ENCODE measurements at places on chromosomes 5 and 9. TPM values are rescaled to one million over a fixed set of nuclear protein-coding genes. Genes with fewer than 3 reads are reported as not detected.

- H3K36me3 ChIP-seq: no peaks in the 10 kb centered on the region
- no peak overlapping the region for H3K27ac ChIP-seq
- no peaks in the 10 kb centered on the region for H3K4me1 ChIP-seq
- H3K27me3 ChIP-seq: no peaks in the 10 kb centered on the region
- no peak overlapping the region for H3K4me3 ChIP-seq
Observed at GRCh38 chr9:108727580-108728111, 128.1 kb downstream of the ACTL7B start.

- H3K36me3 ChIP-seq: no peaks in the 10 kb centered on the region
- no peak overlapping the region for H3K4me3 ChIP-seq
- H3K27me3 ChIP-seq: no peaks in the 10 kb centered on the region
- peaks cover 5% of the 10 kb centered on the region for H3K4me1 ChIP-seq
Observed at GRCh38 chr9:27408001-27408400, 111.1 kb upstream of the EQTN start.

- peaks cover 37% of the 10 kb centered on the region for H3K36me3 ChIP-seq
- peaks cover 17% of the 10 kb centered on the region for H3K4me1 ChIP-seq
- peak within 1 kb of the TSS; percentile 77 for H3K27ac ChIP-seq
- peak within 1 kb of the TSS; percentile 79 for H3K4me3 ChIP-seq
Observed at GRCh38 chr5:141650851-141651727, at the start of gene FCHSD1. Gene FCHSD1, minus strand, starts transcription at chr5:141651418. Its CDS starts 50 bp downstream, at chr5:141651368.

GRCh38 chr5:151071848-151072629, 8.8 kb downstream of the TNIP1 start:
- peak overlapping the region; percentile 4 for H3K4me3 ChIP-seq
- no peak for DNase-seq
- no peaks in the 10 kb centered on the region for H3K27me3 ChIP-seq
- peaks cover 89% of the 10 kb centered on the region for H3K4me1 ChIP-seq

- H3K4me3 ChIP-seq: no peak overlapping the region
- H3K4me1 ChIP-seq: peaks cover under 1% of the 10 kb centered on the region
- DNase-seq: peak; percentile 24
- no peaks in the 10 kb centered on the region for H3K27me3 ChIP-seq
- peaks cover 67% of the 10 kb centered on the region for H3K36me3 ChIP-seq
Observed at GRCh38 chr9:121784731-121785411, 133.4 kb downstream of the DAB2IP start.

GRCh38 chr5:97694091-97694490, 511.0 kb upstream of the RIOK2 start:
- H3K27me3 ChIP-seq: no peaks in the 10 kb centered on the region
- H3K27ac ChIP-seq: no peak overlapping the region
- no peak overlapping the region for H3K4me3 ChIP-seq
- DNase-seq: no peak
- H3K36me3 ChIP-seq: no peaks in the 10 kb centered on the region
- H3K4me1 ChIP-seq: no peaks in the 10 kb centered on the region

DNA sequence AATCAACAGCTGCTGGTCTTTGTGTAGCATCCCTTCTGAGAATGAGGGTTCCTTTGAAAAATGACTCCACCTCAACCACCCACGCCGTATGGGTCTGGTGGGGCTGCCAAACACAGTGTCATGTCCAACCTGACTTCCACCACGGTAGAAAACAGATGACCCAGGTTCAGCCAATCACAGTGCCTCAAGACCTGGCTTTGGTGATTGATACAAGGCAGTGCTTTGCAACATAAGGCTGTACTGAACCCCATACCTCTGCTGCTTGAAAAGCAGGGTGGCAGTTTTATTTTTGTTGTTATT, 11.5 kb upstream of the TGFBR1 start:
- no peak overlapping the region for H3K4me3 ChIP-seq
- no peaks in the 10 kb centered on the region for H3K36me3 ChIP-seq
- no peaks in the 10 kb centered on the region for H3K4me1 ChIP-seq
- no peak for DNase-seq

- H3K4me1 ChIP-seq: no peaks in the 10 kb centered on the region
- no peaks in the 10 kb centered on the region for H3K36me3 ChIP-seq
- no peaks in the 10 kb centered on the region for H3K27me3 ChIP-seq
- no peak for DNase-seq
- no peak overlapping the region for H3K27ac ChIP-seq
- H3K4me3 ChIP-seq: no peak overlapping the region
Observed at GRCh38 chr5:81534441-81534840, 140.5 kb upstream of the ACOT12 start.

- peak; percentile 34 for DNase-seq
- no peak overlapping the region for H3K27ac ChIP-seq
- no peaks in the 10 kb centered on the region for H3K27me3 ChIP-seq
- no peaks in the 10 kb centered on the region for H3K36me3 ChIP-seq
Observed at GRCh38 chr9:125904155-125904851, 157.1 kb downstream of the PBX3 start.

DNA sequence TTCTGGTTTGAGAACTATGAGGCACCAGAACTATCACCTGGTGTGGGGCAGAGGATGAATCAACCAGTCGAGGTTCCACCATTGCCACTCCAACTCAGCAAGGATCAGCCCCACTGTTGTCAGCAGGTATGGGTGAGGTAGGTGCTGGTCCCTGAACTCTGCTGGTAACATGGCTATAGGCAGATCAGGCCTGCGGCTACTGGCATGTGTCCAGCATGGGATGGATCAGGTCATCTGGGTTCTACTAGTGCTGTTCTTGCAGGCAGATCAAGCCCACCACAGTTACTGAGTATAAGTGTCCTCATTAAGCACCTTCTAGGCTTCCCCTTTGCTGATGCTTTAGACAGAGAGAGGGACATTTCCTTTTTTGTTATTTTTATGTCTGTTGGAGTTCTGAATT, 71.7 kb downstream of the GABRA6 start:
- no peak for DNase-seq
- H3K4me1 ChIP-seq: no peaks in the 10 kb centered on the region
- H3K27ac ChIP-seq: no peak overlapping the region

DNA sequence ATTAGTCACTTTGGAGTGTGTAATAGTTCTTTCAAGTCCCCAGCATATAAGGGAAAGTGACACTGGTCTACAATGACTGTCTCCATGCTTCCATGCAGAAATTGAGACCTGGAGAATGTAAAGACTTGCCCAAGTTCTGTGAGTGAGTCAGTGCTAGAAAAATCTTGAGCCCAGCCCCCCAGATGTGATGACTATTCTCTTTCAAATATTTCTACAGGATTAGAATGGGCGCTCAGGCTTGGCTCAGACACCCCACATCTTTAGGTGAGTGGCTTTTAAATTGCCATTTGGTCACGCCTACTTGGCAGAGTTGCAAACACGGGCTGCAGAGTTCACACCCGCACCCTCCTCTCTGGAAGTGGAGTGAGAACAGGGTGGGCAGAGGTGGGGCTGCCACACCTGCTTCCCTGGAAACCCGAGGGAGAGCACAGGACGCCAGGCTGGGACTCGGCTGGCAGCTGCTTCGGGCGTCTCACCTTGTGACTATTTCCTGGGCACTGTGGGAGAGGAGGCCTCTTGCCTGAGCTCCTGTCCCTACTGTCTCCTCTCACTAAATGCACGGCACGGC, 37.6 kb downstream of the ROPN1L start:
- peaks cover 12% of the 10 kb centered on the region for H3K27me3 ChIP-seq
- peak; percentile 47 for DNase-seq
- H3K27ac ChIP-seq: no peak overlapping the region

GRCh38 chr5:111685969-111686368, 71.0 kb downstream of the NREP start:
- no peak overlapping the region for H3K27ac ChIP-seq
- H3K4me3 ChIP-seq: no peak overlapping the region
- H3K4me1 ChIP-seq: peaks cover 8% of the 10 kb centered on the region
- DNase-seq: no peak
- H3K36me3 ChIP-seq: no peaks in the 10 kb centered on the region
- H3K27me3 ChIP-seq: no peaks in the 10 kb centered on the region

The NOTCH1 gene
- total RNA-seq: 18.4 TPM

The SCAMP1 gene
- 77.3 TPM for total RNA-seq

The SHROOM1 gene
- 98.5 TPM for total RNA-seq

The KCNN2 gene
- not detected for total RNA-seq

The MACIR gene
- total RNA-seq: 1.2 TPM

The ADAMTSL1 gene
- total RNA-seq: 15.2 TPM

The IL9 gene
- not detected for total RNA-seq

The COL27A1 gene
- total RNA-seq: 21.1 TPM

The NR2F1-AS1 gene
- total RNA-seq: 10.1 TPM

The BNC2 gene
- 4.8 TPM for total RNA-seq

The C9orf50 gene
- not detected for total RNA-seq
